ENCODE measurements at places on chromosomes 4 and X.

- DNase-seq = no peak
Observed at GRCh38 chr4:158535130-158535614, 13.5 kb downstream of the RXFP1 start.

- no peak for DNase-seq
Observed at GRCh38 chrX:128800138-128800537, 723.2 kb downstream of the SMARCA1 start.

GRCh38 chr4:25703731-25704388, 48.2 kb downstream of the SLC34A2 start:
- DNase-seq = no peak

- DNase-seq = no peak
Observed at GRCh38 chrX:111811831-111812230, 64.2 kb upstream of the TRPC5OS start.
